ENCODE measurements at places on chromosomes 13 and 19.

DNA sequence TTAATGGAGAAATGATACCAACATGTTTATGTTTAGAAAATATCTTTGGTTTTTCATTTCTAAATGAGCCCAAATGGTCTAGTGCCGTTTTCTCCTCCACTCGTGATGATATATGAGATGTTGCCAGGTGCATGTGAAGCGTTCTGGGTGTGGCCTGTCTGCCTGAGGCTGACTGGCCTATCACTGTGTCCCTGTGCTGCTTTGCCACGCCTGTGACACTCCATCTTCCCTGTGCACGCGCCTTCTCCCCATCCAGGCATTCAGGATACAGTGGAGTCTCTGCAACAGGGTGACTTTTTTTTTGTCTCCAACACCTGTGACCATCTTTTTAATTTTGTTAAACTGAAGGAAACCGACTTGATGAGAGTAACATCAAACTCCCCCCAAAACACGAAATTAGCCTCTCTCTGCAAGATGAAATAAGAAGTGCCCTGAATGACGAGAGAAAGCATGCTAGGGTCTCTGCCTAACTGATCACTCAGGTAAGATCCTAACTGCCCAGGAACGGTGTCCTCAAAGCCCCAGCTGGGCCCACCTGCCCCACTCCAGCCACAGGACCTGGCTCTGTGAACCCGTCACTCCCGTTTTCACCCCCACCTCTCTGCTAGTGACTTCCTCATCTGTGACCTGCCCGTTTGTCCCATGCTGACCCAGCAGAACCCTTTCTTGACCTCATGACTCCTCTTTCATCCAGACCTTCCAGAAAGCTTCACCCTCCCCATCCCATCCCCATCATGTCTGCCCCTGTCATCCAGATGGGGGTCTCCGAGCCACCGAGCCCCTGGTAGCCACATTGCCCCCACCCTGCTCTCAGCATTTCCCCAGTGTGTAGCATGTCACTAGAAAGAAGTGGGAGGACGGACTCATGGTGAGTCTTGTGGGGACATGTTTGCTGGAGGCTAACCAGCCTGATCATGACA lies 33.2 kb upstream of the TFDP1 start:
- DNase-seq = no peak

DNA sequence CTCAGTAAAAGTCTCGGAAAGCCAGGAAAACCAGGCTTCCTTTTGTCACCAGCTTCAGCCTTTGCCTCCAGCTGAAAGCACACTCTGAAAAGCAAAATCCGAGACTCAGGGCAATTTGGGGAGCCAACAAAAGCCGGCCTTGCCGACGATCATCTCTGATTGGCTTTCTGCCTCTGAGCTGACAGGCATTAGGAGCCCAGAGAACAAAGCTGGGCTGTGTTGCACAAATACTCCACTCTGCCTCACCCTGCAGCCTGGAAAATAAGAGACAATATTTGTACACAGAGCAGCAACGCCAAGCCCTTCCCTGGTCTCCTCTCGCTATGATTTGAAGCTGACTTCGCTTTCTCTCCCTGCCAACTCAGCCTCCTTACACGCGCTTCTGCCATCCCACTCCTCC lies 46.9 kb downstream of the CACNA1A start:
- DNase-seq = no peak

DNA sequence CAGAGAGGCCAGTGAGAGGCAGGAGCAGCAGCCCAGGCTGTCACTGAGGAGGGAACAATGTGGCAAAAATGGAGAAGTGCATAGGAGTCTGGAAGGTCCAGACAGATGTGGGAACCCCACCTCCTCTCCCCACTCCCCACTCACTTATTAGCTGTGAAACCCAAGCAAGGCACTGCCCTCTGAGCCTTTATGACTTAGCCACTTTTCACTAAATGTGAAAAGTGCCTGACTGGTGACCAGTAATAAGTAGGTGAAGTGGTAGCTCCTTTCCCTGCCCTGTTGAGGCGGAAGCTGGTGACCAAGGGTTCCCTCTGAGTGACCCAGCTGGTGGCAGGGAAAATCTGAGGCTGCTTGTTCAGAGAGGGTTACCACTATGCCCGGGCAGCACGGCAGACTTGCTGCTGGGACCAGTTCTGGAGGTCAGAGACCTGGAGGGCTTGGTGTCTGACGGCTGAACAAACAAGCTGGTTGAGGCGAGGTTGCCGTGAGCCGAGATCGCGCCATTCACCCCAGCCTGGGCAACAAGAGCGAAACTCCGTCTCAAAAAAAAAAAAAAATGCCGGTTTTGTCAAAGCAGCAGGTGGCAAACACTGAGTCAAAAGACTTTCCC lies 80.0 kb downstream of the ZNF429 start:
- no peak for DNase-seq

GRCh38 chr19:19101540-19101939 lies 36.7 kb downstream of the TMEM161A start:
- DNase-seq = no peak

- no peak for DNase-seq
Measured at GRCh38 chr13:22880741-22881720, 299.7 kb upstream of the SGCG start.

DNA sequence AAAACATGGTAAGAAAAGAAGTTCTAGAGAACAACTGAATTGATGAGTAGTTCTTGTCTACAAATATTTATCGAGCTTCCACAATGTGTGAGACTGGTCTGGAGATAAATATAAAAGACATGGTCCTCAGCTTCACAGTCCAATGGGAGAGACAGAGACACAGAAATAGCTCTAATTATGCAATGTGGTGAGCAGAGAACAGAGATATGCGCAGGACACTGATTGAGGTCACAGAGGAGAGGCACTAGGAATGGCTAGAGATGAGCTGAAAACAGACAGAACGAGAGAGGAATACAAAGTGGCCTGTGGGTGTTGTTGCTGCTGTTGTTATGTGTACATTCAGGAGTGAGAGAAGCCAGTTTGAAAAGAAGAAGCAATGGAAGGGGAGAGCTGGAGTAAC lies 53.2 kb downstream of the GPALPP1 start:
- no peak for DNase-seq
